GM18507 (cell line): ENCODE measurements at places on chromosomes 1 and 21.

DNA sequence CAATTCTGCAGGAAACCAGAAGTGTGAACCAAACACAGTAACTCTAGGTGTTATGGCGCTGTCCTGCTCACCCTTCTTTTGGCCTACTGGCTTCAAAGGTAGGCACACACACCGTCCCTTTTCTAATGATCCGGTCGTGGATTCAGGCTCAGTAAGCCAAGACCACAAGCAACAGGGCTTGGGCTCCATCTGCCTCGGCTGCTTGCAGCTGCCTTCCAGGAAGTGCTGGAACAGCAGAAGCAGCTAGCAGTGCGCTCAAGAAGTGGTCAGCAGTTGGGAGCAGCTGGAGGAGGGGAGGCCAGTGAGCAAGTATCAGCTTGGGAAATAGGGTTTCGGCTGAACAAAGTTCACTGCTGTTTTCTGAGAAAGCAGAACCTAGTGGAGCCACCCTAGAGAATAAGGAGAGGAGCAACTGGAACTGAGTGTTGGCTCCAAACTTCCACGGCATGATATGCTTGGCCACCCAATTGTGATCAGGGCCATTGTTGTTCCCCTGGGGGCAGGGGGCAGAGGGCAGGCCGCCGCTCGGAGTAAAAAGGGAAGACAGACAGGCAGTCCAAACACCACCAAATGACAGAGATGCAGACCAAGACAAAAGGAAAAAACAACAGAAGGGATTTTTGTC, 173.4 kb downstream of the TOMM20 start:
- no peak for DNase-seq

DNA sequence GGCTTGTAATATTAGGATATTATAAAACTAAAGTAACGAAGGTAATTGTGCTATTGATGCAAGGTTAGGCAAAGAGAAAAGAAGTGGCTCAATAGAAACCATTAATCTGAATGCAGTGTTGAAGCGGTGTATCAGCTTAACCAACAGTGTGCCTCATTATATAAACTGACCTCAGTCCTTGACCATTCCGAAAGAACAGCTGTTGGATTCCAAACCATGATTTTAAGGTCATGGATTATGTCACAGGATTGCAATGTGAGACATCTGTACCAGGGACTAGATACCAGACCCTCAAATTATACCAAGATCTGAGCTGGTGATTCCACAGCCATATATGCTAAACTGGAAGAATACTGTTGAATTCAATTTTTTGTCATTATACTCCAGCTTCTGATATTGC, 134.2 kb upstream of the HP1BP3 start:
- no peak for DNase-seq

GRCh38 chr1:101216623-101217022, 20.2 kb upstream of the S1PR1 start:
- DNase-seq: no peak

GRCh38 chr1:234782791-234783190, 172.8 kb upstream of the IRF2BP2 start:
- DNase-seq: no peak

GRCh38 chr1:167713330-167714081, 8.3 kb upstream of the MPZL1 start:
- DNase-seq: no peak

DNA sequence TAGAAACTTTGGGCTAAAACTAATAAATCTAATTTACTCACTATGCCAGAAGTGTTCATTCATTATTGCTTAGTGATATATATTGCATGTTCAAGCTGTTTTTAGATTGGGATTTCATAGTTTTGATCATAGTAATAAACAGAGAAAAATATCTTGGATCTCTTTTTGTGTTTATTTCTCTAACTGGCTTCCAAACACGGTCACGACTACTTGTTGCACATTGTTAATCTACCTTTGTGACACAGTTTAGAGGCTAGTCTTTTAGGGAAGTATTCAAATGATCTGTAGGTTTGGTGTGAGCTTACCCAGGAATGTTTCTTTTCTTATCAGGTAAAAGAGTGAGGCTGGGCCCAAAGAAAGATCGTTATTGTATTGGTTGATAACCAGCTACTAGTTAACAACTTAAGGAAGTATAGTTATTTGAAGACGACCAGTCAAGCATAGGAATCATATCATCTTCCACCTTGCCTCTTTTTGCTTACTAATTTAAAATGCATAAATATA, 50.8 kb upstream of the FASLG start:
- DNase-seq: no peak

DNA sequence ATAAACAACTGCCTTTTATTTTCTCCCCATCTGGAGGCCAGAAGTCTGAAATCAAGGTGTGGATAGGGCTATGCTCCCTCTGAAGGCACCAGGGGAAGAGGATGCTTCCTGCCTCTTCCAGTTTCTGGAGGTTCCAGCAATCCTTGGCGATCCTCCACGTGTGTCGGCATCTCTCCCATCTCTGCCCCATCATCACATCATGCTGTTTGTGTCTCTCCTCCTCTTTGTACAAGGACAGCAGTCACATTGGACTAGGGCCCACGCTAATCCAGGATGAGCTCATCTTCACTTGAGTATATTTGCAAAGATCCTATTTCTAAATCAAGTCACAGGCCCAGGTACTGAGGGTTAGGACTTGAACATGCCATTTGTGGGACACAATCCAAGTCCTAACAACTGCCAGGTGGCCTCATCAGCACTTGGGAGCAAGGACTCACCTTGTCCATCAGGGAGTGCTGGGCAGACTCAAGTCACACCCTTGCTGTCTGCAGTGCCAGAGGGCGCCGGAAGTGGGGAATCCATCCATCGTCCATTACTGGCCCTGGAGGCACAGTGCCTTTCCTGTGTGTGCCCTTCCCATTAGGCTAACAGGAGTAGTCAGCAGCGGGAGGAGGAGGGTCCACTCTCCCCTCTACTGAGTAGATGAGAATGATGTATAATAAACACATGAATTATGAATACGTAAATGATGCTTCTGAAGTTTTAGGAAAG, 185.4 kb upstream of the AJAP1 start:
- no peak for DNase-seq

DNA sequence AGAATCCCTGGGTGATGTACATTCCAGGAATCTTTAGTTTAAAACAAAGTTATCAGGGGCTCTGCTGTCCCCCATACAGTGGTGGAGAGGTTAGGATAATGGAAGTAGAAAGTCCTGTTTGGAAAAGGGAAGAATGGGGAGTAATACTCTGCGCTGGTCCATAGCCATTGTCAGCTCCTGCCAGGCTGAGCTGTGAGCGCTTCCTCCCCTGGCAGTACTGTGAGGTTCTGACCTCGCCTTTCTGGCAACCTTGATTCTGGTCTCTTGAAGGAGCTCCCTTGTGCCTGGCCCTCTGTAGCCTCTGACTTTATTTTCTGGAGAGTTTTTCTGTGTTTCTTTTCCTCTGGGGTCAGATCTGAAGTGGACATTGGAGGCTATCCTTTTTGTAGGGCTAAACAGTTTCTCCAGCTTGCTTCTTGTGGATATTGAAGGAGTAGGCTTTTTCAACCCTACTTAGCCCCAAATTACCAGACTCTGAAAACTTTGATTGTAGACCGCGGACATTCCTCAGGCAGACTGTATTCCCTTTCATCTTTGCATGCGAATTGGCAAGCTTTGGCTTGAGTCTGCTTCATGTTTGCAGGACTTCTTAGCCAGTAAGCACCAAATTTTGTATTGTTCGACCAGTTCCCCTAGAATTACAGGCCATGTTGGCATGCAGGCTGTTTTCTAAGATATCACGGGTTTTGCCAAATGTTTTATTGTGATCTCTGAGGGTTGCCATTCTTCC, 13.8 kb downstream of the UBE4B start:
- DNase-seq: no peak

DNA sequence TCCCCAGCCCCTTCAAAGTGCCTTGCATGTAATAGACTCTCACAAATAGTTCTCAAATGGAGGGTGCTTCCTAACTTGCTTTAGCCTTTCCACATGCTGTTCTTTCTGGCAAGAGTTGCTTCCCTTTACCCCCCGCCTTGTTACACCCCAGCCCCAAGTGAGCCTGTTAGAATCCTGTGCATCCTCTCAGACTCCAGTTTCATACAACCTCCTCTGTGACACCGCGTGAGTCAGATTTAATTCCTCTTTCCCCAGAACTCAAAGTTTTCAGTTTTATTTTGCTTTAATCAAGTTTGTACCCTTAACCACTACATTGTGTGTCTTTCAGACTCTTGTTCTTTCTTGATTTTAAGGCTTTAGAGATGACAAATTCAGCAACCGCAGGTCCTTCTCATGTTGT, 234.5 kb upstream of the HOOK1 start:
- no peak for DNase-seq

DNA sequence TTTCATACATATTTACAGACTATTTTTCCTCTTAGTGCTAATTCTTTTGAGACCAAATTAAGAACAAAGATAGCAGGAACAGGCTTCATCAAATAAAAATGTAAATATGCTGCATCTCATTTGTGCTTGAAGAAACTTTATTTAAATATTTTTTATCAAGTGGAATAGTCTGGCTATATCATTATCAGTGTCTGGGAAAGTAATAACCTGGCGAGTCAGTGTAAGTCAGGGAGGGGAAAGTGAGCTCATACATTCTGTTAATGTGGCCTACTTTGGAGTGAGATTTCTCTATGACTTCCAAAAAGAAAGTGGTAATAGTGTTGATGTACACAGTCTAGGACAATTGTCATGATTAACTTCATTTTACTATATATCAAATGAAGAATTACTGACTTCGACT, 1045.1 kb downstream of the ADGRL2 start:
- no peak for DNase-seq

DNA sequence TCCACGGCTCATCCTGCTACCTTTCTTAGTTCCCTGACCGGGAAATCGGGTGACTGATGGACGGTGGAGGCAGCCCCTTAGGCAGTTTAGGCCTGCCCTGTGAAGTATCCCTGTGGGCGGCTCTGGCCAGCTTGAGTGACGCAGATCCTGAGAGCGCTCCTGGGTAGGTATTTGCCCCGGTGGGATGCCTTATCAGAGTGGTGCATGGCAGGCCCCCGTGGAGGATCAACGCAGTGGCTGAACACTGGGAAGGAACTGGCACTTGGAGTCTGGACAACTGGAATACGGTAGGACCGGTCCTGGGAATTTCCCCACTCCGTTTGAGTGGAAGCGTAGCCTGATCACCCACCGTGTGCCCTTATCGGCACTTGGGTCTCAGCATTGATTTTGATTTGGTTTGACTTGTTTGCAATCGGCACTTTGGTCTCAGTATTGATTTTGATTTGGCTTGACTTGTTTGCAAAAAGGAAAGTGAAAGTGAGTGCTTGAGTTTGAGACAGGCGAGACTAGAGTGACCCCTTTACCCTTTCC, 15.2 kb downstream of the PLA2G2F start:
- DNase-seq: no peak
